ENCODE measurements at places on chromosomes 2 and 18.

DNA sequence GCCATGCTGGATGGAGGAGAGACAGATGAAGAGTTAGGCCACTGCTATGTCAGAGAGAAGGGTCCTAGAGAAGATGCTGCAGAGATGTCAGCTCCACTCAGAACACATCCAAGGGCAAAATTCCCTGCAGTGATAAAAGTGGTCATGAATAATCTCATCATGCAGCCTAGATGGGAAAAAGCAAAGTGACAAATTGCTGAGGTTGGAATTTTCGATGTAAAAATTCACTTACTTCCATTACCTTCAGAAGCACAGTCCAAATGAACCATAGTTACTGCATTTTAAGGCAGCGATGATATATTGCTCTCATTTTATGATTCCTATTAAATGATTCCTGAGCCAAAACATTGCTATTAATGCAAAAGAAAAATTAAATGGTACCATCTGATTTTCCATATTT is 16.4 kb downstream of the ANKRD29 start:
- DNase-seq, result no peak

DNA sequence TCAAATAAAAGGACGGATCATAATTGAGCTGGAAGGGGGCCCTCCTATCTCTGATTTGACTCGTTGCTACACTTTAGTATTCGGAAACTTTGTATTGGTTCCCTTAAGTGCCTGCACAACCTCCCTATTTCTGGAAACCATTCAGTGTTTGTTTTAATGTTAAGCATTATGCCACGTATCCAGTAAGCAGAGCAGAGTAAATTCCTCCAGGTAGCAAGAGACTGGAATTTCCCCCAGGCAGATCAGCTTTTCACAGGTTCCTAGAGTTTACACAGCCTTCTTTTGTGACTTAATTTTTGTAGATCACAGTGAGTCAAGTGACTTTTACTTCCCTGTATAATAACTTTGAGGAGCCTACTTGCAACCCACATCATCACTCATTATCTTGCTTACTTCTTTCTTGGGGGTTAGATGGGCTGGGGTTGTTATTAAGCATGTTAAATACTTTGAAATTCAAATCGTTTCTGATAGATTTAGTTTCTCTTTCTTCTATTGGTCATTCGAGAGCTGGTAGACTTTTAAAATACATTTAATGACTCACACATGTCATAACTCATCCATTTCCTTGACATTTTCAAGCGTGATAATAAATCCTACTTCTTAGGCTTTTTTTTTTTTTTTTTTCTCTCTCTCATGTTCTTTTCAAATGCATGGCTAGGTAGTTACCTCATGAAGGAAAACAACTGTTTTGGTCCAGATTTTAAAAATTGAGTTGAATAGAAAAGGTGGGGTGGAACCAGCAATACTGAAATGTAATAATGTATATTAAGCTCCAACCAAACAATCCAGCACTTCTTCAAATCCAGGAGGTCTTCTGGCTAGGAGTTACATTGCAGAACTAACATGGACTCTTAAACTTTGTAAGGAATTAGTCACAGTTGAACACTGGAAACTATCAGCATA is 219.3 kb downstream of the NEDD4L start:
- DNase-seq, result no peak

DNA sequence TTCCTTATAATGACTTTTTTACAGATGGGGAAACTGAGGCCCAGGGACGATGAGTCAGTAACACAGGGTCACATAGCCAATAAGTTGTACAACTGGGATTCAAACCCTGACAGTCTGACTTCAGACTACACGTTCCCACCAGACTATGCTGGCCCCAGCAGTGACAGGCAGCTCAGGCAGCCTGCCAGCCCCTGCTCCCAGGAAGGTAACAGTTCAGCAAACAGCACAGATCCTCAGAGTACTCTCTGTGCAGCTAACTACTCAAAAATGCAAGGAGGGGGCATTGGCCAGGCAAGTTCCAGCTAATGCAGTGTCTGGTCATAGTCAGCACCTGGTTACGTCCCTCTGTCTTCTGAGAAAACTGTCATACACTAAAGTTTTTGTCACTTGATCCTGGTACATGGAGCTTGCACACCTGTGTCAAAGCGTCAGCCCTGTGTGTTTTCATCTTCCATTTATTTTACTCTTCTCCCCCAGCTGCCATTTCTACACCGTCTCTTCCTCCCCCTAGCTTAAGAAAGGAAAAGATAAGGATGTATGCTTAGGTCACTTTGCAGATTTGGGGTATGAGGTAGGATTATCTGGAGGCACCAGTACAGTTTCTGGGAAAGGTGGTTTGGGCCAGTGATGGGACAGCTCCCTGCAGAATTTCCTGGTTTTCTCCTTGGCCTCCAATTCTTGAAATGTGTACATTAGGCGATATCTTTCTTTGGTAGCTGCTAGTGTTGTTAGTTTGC is 4.5 kb downstream of the SMARCAL1 start:
- DNase-seq, result no peak

DNA sequence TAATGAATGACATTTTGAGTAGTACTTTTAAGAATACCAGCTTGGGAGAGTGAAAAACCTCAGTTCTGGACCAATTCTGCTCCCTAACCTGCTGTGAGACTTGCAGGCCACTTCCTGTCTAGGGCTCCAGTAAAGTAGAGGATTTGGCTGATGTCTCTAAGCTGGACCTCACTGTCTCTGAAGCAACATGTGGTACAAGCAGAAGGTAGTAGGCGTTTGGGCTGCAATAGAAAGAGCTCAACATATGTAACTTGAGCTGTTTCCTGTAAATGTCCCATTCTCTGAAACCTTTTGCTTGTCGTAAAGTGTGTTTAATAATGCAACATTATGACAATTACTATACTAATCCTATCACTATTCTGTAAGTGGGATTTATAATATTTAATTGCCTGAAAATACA is 213.1 kb downstream of the MYO3B start:
- DNase-seq, result no peak

DNA sequence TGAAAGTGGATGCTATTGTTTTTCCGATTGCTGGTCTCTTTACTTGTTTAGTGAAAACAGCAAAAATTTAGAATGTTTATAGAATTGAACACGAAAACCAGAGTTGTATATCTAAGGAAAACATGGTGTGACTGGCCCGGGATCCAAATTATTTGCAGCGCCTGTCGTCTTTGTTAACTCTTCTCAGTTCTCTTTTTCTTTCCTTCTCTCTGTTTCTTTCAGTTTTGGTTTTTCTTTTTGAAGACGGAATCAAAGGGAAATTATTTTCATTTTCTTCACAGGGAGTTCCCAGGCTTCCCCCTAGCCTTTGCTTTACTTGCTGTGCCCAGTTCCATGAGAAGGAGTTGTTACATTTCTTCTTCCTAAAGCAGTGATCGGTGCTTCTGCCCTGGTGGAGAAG is 76.0 kb downstream of the AGAP1 start:
- no peak for DNase-seq

DNA sequence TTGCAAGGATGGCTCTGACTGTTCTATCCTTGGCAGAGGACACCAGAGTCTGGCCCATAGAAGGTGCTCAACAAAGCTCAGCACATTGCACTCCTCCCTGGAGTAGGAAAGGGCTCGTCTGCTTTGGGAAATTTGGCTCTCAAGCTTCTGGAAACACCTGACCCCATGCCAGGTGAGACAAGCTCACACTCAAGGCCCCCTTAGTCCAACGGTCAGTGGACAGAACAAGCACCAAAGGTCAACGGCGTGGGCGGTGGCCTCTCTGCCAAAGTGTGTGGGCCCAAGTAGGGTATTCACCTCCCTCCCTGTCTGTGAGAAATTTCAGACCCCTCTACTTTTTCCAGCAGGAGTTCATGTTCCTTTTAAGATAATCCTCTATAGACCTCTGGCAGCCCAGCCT is 2.0 kb upstream of the STEAP3 start:
- no peak for DNase-seq

DNA sequence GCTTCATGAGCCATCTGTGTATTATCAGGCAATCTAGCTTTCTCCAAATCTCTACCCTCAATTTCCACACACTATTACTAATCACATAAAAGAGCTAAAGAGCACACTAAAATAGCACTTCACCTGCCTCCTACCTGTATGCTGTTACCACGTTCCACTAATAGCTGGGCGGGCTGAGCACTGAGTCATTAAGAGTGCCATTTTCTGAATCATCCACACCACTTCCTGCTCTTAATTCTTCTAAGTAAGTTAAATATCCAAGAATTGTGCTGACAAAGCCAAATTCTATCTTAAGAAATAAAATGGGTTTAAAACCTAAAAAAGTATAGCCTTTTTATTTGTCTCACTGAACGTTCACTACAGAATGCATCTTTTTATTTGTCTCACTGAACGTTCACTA is 35.7 kb downstream of the NOL10 start:
- DNase-seq, result no peak

DNA sequence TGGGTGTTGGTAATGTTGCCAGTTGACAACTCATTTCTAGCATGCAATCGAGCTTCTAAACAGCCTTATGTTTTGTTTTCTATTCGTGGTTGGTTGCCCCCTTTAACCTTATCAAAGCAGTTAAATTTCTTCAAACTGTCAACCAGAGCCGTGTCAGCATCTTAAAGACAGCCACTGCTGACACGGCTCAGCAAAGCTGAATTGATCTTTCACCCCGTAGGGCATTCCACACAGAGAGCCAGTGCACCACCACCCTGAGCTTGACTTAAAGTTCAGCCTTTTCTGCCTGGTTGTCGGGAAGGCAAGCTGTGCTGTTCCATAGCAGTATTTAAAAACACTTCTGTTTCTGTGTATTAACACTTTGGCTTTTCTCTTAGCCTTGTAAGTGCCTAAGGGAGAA is 355.0 kb upstream of the CHST9 start:
- no peak for DNase-seq

GRCh38 chr18:12960395-12960794 is 12.6 kb downstream of the SEH1L start:
- no peak for DNase-seq

GRCh38 chr2:30694286-30695055 is 112.8 kb downstream of the CAPN13 start:
- no peak for DNase-seq

DNA sequence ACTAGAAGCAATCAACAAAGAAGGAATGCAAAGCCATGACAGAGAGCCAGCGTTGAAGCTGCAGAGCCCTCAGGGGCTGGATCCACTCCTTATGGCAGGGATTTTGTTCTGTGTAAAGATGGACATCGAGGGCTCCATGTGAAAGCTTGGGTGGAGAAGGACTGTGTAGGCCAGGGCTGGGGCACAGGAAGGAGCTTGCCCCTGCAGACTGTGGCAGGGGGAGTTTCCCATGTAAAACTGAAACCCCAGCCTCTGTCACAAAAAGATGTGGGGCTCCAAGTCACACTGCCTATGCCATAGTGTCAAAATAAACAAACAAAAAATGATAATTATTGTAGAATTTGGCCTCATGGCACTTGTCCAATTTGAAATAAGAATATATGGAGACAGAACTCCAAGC is 408.7 kb upstream of the HS6ST1 start:
- DNase-seq, result no peak

GRCh38 chr18:72075040-72075439 is 469.1 kb downstream of the CBLN2 start:
- DNase-seq, result no peak

GRCh38 chr2:69499242-69499641 is 62.0 kb upstream of the NFU1 start:
- no peak for DNase-seq

DNA sequence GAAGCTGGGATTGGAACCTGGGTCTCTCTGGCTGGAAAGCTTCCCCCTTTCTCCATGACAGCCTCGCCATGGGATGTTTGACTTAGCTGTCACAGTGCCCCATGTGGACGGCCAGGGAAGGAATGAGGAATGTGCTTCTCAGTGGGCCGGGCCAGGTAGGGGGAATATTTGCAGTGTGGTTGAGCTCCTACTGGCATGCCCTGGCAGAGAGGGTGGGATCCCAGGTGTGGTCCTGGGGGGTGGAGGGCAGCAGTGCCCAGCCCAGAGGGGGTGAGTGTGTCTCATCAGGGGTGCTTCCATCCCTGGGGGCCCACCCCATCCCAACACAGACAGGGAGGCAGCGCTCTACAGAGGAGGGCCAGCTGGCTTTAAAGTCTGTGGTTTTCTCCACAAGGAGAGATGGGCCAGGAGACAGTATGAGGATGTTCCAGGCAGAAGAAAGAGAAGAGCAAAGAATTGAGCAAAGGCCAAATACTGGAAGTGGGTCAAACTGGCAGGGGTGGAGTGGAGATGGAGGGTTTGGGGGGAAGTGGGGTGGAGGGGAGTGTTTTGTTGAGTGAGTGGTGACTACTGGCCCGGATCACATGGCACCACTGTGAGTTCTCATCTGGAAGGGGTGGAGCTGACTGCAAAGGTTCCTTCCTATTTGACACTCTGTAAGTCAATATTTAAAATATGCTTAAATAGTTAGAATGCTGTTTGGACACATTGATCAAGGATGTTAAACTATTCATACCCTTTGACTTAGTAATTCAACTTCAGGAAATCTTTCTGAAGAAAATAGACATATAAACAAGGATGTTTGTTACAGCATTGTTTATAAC is 94.0 kb downstream of the MYCN start:
- peak; percentile 59 for DNase-seq

- DNase-seq, result peak; percentile 78
Measured at GRCh38 chr2:237042101-237042500, 43.6 kb upstream of the COPS8 start.

GRCh38 chr2:152558158-152558984 is 158.9 kb downstream of the PRPF40A start:
- DNase-seq, result no peak

GRCh38 chr2:23465936-23466335 is 81.0 kb downstream of the KLHL29 start:
- no peak for DNase-seq

GRCh38 chr2:527581-527980 is 149.6 kb downstream of the TMEM18 start:
- no peak for DNase-seq

- no peak for DNase-seq
Measured at GRCh38 chr2:1125217-1125616, 174.6 kb downstream of the SNTG2 start.

All from NT2/D1 (cell line).